ENCODE measurements at places on chromosomes 5 and 9. TPM values are rescaled to one million over a fixed set of nuclear protein-coding genes. Genes with fewer than 3 reads are reported as not detected.

- no peaks in the 10 kb centered on the region for H3K27me3 ChIP-seq
- DNase-seq, result no peak
- no peak overlapping the region for H3K4me3 ChIP-seq
- peaks cover 19% of the 10 kb centered on the region for H3K4me1 ChIP-seq
Measured at GRCh38 chr9:89410022-89410421, 87.9 kb downstream of the SEMA4D start.

- H3K27ac ChIP-seq, result no peak overlapping the region
- H3K27me3 ChIP-seq, result no peaks in the 10 kb centered on the region
- H3K4me1 ChIP-seq, result peaks cover 4% of the 10 kb centered on the region
- H3K4me3 ChIP-seq, result no peak overlapping the region
Measured at GRCh38 chr5:62082370-62082801, 223.6 kb upstream of the KIF2A start.

DNA sequence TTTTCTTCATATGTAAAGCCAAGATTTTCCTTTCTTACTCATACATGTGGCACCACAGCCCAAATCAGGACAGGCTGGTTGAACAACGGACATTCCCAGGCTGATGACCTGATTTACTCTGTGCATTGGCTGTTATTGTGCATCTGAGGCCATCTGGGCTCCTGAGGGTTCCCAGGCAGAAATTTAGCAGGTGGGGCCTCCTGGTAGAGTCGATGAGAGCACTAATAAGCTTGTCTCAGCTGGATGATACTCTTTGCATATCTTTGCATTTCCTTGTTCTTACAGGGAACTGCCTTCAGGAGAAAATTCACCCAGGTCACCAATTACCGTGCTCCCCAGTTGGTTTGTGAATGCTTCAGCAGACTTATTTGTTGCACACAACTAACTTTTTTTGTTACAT lies 605.1 kb downstream of the ELAVL2 start:
- no peaks in the 10 kb centered on the region for H3K4me1 ChIP-seq
- no peak overlapping the region for H3K27ac ChIP-seq
- DNase-seq, result no peak
- no peak overlapping the region for H3K4me3 ChIP-seq
- H3K27me3 ChIP-seq, result no peaks in the 10 kb centered on the region

GRCh38 chr9:126207256-126207655 lies 119.4 kb upstream of the MVB12B start:
- peaks cover 37% of the 10 kb centered on the region for H3K27me3 ChIP-seq
- H3K27ac ChIP-seq, result no peak overlapping the region

DNA sequence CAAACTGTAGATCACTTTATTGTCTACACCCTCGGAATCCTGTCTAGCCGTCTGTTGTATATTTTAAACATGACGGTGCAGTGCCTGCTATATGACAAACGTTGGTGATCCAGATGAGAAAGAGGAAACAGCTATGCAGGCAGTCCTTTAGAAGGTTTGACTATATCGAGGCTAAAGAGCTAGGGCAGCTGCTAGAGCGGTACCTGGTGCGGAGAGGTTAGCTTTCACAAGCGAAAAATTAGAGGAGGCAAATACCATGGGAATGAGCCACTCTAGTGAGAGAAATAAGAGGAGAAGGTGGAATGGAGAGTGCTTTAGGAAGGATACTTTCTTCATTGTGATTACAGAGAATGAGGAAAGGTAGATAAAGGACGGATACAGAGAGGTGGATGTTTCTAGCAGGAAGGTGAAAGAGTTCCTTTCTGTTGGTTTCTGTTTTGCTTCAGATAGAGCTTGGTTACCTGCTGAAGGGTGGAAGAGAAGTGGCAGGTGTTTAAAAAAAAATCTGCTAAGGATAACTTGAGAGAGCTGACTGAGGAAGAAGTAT lies 959 bp upstream of the FBXL17 start:
- DNase-seq, result no peak
- no peaks in the 10 kb centered on the region for H3K27me3 ChIP-seq
- peak overlapping the region; percentile 96 for H3K27ac ChIP-seq
- no peaks in the 10 kb centered on the region for H3K36me3 ChIP-seq

DNA sequence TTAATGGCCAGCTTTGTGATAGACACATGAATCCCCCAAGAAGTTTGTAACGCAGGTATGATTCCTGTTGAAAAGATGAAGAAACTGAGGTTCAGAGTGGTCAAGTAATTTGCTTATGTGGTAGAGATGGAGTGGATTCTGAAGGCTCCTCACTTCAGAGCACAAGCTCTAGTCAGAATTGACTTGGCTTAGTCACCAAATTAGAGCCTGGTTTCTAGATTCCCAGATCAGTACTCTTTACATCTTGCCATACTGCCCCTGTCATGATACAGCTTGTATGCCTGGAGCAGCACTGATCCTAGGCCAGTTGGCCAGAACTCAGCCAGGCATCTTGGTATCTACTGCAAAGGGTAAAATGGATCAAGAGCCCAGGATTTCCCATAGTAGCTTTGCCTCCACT lies 284.4 kb upstream of the RFX3 start:
- no peak for DNase-seq
- H3K27ac ChIP-seq, result no peak overlapping the region
- no peaks in the 10 kb centered on the region for H3K36me3 ChIP-seq
- H3K4me1 ChIP-seq, result no peaks in the 10 kb centered on the region
- H3K4me3 ChIP-seq, result no peak overlapping the region
- H3K27me3 ChIP-seq, result no peaks in the 10 kb centered on the region

DNA sequence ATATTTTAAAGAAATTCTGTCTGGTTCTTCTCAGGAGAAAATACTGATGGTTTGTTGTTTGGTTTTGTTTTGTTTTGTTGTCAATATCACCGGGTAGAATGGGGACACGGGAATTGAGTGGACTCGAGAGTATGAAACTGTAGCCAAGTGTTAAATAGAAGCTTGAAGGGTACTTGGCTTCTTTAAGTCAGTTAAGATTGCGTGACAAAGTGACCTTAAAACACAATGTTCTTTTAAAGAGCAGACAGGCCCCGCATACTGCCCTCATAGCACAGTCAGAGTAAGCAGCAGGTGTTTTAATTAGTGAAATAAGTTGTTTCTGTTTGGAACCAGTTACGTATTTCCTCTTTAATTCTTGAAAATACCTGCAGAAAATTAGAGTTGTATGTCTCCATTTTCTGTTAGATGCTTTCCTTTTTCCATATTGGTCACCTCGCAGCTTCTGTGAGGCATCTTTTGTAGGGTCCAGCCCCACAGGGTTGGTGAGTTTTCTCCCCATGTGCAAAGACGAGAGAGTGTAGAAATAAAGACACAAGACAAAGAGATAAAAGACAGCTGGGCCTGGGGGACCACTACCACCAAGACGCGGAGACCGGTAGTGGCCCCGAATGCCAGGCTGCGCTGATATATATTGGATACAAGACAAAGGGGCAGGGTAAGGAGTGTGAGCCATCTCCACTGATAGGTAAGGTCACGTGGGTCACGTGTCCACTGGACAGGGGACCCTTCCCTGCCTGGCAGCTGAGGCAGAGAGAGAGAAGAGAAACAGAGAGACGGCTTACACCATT lies 9.6 kb downstream of the TRIP13 start:
- H3K36me3 ChIP-seq, result no peaks in the 10 kb centered on the region
- H3K4me1 ChIP-seq, result no peaks in the 10 kb centered on the region
- no peak overlapping the region for H3K27ac ChIP-seq
- no peak for DNase-seq
- no peaks in the 10 kb centered on the region for H3K27me3 ChIP-seq

- H3K4me1 ChIP-seq, result peaks cover 27% of the 10 kb centered on the region
- no peak overlapping the region for H3K4me3 ChIP-seq
- H3K27ac ChIP-seq, result no peak overlapping the region
- no peaks in the 10 kb centered on the region for H3K27me3 ChIP-seq
Measured at GRCh38 chr9:114905170-114905940, 25.0 kb downstream of the TNFSF8 start.

GRCh38 chr9:121299467-121300282 lies 31.7 kb downstream of the GSN start:
- H3K4me3 ChIP-seq, result peak overlapping the region; percentile 69
- peaks cover 49% of the 10 kb centered on the region for H3K4me1 ChIP-seq
- peak; percentile 90 for DNase-seq
- peak overlapping the region; percentile 38 for H3K27ac ChIP-seq

GRCh38 chr5:56962286-56962685 lies 10.4 kb upstream of the MIER3 start:
- no peak for DNase-seq
- peaks cover 46% of the 10 kb centered on the region for H3K27me3 ChIP-seq
- H3K36me3 ChIP-seq, result no peaks in the 10 kb centered on the region
- H3K4me1 ChIP-seq, result no peaks in the 10 kb centered on the region
- no peak overlapping the region for H3K4me3 ChIP-seq

- H3K4me3 ChIP-seq, result no peak overlapping the region
- H3K36me3 ChIP-seq, result no peaks in the 10 kb centered on the region
- H3K27me3 ChIP-seq, result peaks cover 7% of the 10 kb centered on the region
- H3K4me1 ChIP-seq, result no peaks in the 10 kb centered on the region
- H3K27ac ChIP-seq, result no peak overlapping the region
Measured at GRCh38 chr9:30235564-30235963, 2148.9 kb upstream of the ACO1 start.

GRCh38 chr5:39274398-39275085 lies 55.2 kb upstream of the FYB1 start:
- H3K4me3 ChIP-seq, result no peak overlapping the region
- H3K36me3 ChIP-seq, result peaks cover 7% of the 10 kb centered on the region
- no peaks in the 10 kb centered on the region for H3K4me1 ChIP-seq
- peaks cover 6% of the 10 kb centered on the region for H3K27me3 ChIP-seq
- no peak for DNase-seq
- no peak overlapping the region for H3K27ac ChIP-seq

DNA sequence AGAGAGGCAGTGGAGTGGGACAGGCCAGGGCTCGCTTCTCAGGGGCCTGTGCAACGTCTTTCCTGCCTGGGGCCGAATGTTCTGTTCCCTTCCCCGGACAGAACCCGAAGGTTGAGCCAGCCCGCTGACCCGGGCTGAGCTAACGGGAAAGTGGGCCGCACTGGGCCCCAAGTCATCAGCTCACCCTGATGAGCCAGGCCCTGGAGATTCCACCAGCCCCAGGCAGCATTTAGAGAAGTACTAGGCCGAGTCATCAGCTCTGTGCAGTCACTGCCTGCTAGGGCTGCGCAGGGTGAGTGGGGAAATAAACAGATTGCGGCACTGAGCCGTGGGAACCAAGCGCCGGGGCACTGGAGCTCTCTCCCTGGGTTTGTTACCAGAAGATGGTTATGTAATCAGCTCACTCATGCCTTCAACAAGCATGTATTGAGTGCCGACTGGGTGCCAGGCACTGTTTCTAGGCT lies 29.1 kb upstream of the DUSP1 start:
- DNase-seq, result no peak
- no peaks in the 10 kb centered on the region for H3K36me3 ChIP-seq
- peak overlapping the region; percentile 90 for H3K27ac ChIP-seq
- no peak overlapping the region for H3K4me3 ChIP-seq
- peaks cover 62% of the 10 kb centered on the region for H3K4me1 ChIP-seq
- no peaks in the 10 kb centered on the region for H3K27me3 ChIP-seq

- H3K36me3 ChIP-seq, result no peaks in the 10 kb centered on the region
- H3K27ac ChIP-seq, result no peak overlapping the region
- peaks cover 3% of the 10 kb centered on the region for H3K27me3 ChIP-seq
Measured at GRCh38 chr9:103899866-103900265, 194.2 kb upstream of the SMC2 start.

GRCh38 chr5:106600803-106601202 lies 1069.9 kb downstream of the EFNA5 start:
- H3K27ac ChIP-seq, result no peak overlapping the region
- no peaks in the 10 kb centered on the region for H3K36me3 ChIP-seq
- no peak for DNase-seq
- no peaks in the 10 kb centered on the region for H3K4me1 ChIP-seq

ZNF608 gene
- total RNA-seq, result 36.3 TPM

CMYA5 gene
- 0.60 TPM for total RNA-seq

THBS4 gene
- total RNA-seq, result 1.6 TPM

DHFR gene
- total RNA-seq, result 14.1 TPM

SLC34A1 gene
- not detected for total RNA-seq

Data from chondrocyte (in vitro differentiated cells).